ENCODE measurements at places on chromosomes 12 and 14.

DNA sequence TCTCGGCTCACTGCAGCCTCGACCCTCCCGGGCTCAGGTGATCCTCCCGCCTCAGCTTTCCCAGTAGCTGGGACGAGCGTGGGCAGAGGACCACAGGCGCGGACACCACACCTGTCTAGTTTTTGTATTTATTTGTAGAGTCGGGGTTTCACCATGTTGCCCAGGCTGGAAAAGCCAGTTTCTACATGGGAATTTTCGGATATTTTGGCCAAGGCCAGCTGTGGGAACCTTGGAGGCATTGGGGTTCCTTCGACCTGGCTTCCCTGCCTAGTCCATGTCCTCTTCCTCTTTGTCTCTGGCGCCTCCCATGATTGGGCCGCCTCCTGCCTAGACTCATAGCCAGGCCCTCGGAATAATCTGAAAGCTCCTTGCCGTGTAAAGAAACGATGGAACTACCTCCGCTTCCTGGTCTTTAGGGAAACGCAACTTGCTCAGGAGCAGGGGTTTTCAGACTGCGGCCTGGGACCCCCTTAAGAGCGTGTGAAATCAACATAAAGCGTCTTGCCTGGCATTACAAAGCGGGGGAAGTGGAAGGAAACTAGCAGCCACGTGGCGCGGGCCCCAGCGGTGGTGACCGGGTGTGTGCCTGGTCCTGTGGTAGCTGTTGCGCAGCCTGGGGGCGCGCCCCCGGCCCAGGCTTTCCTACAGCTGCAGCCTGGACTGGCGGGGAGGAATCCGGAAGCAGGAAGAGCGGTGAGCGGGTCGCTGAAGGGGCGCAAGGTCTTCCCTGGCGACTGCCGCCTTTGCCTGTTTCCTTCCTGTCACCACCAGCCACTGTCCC, 1.4 kb upstream of the HSP90AA1 start:
- peak; percentile 42 for DNase-seq

DNA sequence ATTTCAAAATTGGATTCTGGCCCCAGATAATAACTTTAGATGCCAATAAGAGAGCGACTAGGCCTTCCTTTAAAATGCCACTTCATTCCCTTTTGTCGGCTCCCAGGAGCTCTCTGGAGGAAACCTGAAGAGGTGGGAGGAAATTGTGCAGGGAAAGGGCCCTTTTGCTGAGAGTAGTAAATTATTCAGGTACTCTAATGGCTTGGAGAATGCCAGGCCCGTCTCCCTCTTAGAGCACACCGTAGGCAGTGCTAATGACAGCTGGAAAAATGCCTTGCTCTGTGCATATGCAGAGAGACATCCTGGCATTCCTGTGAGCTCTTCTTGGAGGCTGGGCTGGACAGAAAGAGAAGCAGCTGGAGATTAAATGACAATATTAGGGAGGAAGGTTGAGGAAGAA, 115.0 kb upstream of the RPH3A start:
- DNase-seq: no peak

DNA sequence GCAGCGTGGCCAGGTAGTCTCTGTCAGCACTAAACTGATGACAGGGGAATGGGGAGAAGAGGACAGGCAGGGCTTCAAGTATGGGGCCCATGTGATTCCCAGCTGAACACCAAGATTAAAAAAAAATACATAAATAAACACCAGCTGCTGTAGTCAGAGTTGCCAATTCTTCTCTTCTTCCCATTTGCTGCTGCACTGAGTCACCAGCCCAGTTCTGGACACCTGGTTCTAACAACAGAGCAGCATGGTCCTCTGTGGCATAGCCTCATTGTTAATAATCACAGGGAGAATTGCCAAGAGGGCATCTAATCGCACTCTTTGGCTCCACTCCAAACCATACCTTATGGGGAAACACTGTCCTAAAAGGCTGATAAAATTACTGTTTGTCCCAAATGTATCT, 15.1 kb downstream of the PPM1H start:
- no peak for DNase-seq

DNA sequence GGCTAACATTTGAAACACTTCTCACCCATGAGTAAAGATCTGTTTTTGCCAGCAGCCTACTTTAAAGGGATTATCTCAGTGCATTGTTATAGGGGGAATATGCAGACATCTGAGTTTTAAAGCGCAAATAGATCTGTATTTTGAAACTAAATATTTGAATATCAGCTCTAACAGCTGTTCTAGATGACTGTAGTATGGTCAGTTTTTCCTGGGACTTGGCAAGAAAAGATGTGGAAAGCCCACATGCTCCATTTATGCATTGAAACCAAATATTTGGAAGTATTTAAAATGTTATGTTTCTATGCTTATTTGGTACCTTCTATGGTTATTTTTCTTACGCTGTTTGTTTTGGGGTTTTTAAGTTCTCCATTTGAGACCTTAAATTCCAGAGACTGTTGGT, 41.7 kb downstream of the RIC8B start:
- DNase-seq: no peak

DNA sequence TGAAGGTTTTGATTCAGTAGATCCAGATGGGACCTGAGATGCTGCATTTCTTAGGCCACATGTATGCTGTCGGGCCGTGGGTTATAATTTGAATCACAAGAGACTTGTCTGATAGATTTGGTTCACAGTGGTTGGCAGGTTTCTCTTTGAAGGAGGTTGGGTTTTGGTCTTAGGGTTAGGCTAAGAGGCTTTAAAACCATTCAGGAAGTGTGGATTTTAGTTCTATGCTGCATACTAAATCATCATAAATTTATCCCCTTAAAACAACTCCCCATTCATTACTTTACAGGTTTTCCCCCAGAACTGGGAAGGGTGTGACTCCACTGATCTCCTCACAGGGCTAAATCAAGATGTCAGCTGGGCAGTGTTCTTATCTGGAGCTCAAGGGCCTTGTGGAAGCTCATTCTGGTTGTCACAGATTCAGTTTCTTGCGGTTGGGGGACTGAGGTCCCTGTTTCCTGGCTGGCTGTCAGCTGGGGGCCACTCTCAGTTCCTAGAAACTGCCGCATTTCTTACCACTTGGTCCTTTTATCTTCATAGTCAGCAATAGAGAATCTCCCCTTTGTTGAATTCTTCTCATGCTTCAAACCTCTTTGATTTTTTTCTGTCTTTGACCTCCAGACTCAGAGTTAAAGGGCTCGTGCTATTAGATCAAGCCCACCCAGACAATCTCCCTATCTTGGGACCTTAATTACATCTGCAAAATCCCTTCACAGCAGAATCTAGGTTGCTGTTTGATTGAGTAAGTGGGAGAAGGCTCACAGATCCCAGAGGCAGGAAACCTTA, 20.6 kb upstream of the PCNX1 start:
- DNase-seq: peak; percentile 39

DNA sequence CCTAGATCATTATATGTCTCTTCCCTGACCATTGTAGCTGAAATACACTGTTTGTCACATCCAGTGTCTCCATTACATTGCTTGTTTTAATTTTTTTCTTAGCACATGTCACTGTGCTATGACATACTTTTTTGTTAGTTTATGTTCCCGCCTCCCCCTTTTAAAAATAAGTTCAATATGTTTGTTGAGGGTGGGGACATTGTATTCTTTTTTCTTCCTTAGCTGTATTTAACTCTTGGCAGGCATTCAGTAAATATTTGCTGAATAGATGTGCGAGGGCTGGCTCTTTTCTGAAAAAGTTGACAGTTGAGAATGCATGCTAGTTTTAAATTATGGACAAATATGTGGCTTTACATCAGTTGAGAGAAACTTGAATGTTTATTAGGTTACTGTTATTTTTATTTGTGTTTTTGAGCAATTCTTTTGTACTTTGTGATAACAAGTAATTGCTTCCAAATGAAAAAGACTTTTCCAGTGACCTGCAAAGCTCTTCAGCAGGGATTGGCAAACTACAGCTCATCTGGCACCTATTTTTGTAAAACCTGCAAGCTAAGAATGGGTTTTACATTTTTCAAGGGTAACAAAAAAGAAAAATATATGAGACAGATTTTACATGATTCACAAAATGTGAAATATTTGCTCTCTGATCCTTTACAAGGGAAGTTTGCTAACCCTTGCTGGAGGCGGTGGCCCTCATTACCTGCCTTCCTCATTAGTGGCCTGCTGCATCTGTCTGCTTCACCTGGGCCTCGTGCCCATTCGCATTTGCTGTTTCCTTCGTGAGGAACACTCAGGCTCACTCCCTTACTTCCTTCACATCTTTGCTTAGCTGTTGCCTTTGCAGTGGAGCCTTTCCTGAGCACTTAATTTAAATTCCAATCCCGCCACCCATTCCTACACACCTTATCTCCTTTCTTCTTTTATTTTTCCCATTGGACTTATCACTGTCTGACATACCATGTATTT, 229.4 kb downstream of the ERC1 start:
- no peak for DNase-seq

- no peak for DNase-seq
These were observed 3.2 kb downstream of the SLC38A6 start for GRCh38 chr14:60984196-60984595.

DNA sequence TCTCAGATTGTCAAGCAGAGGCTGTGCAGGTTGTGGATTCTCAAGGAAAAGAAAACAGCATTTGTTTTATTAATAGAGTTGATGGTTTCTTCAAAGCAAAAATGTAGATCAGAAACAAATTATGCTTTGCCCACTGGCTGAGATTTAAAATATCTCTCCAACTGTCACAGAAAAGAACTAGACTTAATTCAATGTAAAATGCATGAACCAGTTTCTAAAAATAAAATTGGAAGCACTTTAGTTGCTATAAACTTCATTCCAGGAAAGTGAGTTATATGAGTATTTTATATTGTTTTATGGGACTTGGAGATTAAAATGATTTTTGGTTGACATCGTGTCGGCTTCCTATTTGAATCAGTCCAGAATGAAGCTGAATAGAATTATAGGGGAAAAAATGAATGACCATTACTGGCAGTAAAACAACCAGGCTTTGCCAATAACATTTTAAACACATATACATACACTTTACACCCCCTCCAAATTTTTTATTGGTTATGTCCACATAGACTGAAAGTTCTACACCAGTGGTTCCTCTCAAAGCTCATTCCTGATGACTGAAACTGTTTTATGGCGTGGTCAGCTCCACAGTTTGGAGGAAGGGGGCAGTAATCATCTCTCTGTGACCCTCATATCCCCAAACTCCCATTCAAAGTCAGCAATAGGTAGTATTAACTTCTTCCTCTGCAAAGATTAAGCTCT, 55.5 kb upstream of the DAAM1 start:
- DNase-seq: no peak

DNA sequence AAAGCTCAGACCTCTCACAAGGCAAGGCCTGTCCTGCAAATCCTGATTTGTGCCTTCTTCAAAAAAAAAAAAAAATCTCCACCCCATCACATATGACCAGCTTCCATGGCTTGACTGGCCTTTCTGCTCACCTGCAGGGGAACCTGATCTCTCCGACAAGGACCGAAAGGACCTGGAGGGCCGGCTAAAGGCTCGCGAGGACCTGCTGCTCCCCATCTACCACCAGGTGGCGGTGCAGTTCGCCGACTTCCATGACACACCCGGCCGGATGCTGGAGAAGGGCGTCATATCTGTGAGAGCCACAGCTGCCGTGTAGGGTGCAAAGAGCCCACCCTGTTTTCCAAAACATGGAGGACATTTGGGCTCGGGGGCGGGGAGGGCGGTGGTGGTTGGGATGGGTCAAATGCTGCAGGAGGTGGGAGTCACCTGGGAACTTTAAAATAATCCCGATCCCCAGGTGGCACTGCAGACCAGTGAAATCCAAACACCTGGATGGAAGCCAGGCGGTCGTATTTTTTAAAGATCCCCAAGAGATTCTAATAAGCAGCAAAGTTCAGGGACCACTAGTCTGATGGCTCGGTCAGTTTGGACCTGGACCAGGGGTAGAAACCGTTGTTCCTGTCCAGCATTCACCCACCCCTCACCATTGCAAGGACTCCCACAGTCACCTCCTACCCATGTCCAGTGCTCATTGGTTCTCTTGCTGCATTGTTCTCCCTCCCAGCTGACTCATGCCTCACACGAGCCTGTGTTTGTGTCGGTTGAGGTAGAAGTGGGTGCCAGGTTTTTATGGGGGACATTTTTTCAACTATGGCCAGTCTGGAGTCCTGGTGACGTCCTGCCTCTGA, 44.8 kb downstream of the FOXN4 start:
- peak; percentile 44 for DNase-seq

- DNase-seq: no peak
These were observed 190.5 kb downstream of the CACNA1C start for GRCh38 chr12:2243275-2243674.

DNA sequence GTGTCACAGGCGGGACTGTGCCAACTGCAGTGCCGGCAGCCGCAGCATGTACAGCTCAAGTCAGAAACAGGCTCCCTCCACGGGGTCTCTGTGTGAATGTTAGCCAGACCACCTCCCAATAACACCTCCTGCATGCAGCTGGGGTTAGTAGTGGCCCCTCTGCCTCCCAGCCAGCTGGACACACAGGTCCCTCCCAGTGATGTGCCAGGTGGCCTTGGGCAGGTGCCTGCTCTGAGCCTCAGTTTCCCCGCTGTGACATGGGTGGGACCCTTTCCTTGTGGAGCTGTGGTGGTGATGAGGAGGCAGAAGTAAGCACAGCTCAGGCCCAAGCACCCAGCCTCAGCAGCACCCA, 139.9 kb downstream of the ADGRD1 start:
- no peak for DNase-seq

DNA sequence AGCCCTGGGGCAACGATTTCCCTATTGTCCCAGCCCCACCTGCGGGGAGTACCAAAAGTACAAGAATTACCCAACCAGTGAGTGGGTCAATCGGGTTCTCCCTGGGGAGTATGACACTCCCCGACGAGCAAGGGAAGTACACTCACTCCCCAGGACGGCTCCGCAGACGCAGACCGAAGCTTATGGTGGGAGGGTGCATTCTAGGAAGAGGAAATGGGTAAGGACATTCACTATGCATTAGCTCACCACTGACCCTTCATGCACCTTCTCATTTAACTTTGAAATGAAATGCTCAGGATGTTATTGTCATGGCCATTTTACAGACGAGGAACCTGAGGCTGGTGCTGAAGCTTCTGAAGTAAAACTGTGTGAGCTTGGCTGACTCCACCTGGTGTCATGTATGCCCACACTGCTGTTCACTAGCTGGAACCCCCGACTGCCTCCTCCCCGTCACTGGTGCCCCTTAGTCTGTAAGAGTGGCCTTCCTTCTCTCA, 45.8 kb upstream of the TMED10 start:
- DNase-seq: no peak

GRCh38 chr12:47417121-47417520, 288.7 kb downstream of the RPAP3 start:
- no peak for DNase-seq

DNA sequence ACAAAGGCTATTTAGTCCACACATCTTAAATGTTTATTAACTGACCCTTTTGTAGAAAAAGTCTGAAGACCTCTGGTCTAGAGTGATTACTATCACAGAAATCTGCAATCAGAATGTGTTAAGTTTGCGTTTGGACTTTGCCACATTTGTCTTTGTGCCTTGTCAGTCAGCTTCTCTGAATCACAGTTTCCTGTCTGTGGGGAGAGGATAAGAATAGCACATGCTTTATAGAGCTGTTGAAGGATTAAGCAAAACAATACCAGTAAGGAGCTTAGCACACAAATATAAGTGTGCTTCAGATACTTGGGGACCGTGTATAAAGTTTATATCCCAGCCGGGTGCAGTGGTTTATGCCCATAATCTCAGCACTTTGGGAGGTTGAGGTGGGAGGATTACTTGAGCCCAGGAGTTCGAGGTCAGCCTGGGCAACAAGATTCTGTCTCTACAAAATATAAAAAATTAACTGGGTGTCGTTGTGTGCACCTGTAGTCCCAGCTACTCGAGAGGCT, 63.0 kb upstream of the BTG1 start:
- DNase-seq: no peak

GRCh38 chr14:72608391-72609204, 285.3 kb downstream of the DPF3 start:
- no peak for DNase-seq

GRCh38 chr12:607541-608001, 55.7 kb downstream of the NINJ2 start:
- DNase-seq: no peak

- no peak for DNase-seq
These were observed 1.3 kb upstream of the SYCP3 start for GRCh38 chr12:101740566-101740965.

Data from stimulated activated CD4-positive, alpha-beta T cell treated with anti-CD3 and anti-CD28 coated beads, TNF-alpha, amount 100 ng/mL, for 48 hours (primary cell).